ENCODE measurements at places on chromosomes 7 and 10.

DNA sequence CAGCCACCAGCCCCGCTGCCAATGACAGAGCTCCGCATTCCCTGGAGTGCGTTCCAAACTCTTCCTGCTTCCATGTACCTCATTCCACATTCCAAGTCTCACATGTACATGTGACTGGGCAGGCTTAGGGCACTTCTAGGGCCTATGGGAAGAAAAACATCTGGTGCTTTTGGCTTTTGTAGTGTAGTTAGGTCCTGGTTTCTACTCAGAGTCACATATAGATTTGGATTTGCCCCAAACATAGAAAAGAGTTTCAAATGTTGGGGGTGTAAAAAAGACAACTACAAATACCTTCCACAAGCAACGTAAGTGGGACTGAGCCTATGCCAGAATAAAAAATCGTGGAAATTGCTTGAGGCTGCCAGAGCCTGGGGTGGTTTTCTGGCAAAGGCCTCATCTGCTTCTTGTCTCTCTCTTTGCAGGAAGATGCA is 84.1 kb downstream of the ZNF467 start:
- no peak for DNase-seq

DNA sequence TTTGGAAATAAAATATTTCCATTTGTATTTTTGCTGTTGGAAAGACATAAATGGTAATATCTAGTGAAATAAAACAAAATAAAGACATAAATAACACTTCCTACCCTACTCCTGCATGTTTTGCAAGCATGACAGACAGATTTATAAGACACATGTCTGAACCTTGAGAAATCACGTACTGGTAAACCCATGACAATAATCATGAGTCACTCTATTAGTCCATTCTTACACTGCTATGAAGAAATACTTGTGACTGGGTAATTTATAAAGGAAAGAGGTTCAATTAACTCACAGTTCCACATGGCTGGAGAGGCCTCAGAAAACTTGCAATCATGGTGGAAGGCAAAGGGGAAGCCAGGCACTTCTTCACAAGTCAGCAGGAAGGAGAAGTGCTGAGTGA is 942.2 kb downstream of the REEP3 start:
- no peak for DNase-seq

DNA sequence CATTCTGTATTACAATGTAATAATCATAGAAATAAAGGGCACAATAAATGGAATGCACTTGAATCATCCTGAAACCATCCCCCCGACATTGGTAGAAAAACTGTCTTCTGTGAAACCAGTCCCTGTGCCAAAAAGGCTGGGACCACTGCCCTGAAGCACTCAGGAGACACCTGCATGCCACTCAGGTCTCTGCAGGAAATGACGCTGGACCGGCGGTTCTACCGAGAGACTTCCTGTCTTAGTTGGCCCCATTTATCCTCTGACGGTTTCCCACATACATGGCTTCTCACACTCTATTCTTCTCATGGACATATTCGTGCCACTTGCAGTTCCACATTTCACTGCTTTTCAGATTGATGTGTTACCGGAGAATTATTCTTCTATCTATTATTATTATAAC is 617.5 kb downstream of the SDK1 start:
- DNase-seq = no peak

GRCh38 chr7:141699860-141700259 is 2.1 kb downstream of the DENND11 start:
- DNase-seq = no peak

- no peak for DNase-seq
Observed at GRCh38 chr10:115278294-115278693, 185.1 kb downstream of the ATRNL1 start.

GRCh38 chr10:18683427-18683826 is 24.2 kb downstream of the ARL5B start:
- DNase-seq = peak; percentile 51

DNA sequence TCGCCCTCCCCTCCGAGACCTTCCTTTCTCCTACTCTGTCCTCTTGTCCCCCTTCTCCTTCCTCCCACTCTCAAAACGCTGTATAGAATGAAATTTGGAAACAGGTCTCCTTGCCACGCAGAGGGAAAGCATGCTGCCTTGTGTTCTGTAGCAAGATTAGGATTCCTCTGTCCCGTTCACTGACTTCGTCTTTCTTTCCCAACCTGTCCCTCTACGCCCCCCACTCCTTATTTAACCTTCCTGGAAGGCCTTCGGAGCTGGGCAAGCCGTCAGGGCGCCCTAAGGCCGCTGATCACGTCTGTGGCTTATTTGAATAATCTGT is 1.3 kb downstream of the HOXA9 start:
- DNase-seq = no peak
